ENCODE measurements at places on chromosomes 13 and 19.

GRCh38 chr13:85693889-85694511 lies 105.2 kb downstream of the SLITRK6 start:
- DNase-seq: no peak

DNA sequence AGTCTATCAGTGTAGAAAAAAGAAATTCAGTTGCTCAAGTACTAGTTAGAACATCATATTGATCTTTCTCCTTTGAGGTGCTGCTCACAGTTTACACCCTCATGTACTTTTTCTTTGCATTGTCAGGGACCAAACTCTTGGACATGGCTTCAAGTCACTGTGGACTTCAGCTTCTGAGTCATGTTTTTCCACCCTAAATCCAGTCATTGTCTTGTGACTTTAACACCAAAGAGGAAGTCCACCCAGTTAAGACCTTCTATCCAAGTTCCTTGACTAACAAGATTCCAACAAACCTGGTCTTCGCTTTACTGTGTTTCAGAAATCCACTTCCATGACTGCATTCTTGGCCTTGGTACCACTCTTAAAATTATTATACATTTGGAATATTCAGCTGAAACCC lies 206.7 kb upstream of the ARGLU1 start:
- DNase-seq: no peak

DNA sequence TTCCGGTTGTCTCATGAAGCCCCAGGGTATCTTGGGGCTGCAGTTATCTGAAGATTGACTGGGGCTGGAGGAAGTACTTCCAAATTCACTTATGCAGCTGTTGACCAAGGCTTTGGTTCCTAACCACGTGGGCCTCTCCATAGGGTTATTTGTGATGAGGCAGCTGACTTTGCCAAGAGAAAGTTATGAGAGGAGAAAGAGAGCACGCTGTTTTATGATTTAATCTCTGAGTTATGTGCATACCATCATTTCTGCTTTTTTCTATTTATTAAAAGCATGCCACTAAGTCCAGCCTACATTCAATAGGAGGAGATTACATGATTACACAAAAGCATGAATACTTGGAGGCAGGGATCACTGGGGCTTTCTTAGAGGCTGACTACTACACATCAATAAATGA lies 215.5 kb downstream of the NHLRC3 start:
- DNase-seq: no peak

GRCh38 chr13:110302997-110303396 lies 4.0 kb downstream of the COL4A1 start:
- no peak for DNase-seq

GRCh38 chr13:98536729-98537128 lies 40.2 kb downstream of the STK24 start:
- DNase-seq: no peak

GRCh38 chr13:24660023-24660741 lies 20.0 kb upstream of the ATP12A start:
- DNase-seq: no peak

GRCh38 chr13:95207769-95208366 lies 93.4 kb downstream of the ABCC4 start:
- DNase-seq: no peak

DNA sequence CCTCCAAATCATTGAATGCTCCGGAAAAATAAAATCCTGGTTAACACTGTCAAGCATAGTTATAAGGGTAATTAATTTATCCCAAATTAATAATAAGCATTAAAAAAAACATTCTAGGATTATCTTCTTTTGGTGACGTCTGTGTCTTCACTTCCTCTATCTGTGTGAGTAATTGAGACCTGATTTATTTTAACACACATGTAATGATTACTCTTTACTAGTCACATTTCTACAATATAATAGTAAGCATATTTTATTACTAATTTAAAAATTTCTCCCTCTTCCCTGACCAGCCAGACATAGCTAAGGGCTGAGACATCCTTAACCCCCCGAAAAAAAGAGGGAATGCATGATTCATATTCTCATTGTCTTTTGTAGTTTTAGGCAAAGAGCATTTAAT lies 2.3 kb downstream of the FNDC3A start:
- DNase-seq: no peak

DNA sequence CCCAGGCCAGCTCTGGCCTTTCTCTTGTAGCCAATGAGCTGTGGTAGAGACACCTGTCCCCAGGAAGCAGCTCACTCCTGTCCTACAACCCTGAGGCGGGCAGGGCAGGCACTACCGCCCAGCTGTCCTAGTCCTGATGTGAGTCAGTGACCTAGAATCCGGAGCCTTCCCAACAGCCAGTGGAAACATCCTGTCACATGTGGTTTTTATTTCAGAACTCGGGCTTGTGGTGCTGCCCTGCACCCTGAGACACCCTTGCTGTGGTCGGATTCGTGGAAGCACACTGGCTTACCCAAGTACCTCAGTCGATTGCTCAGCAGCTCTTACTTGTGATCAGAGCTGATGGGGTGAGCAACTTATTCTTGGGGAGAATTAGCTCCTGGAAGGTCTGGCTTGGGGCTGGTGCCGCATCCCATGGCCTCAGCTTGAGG lies 83.6 kb upstream of the ARHGEF7 start:
- DNase-seq: no peak

- no peak for DNase-seq
Observed at GRCh38 chr19:34475026-34475974, 6.3 kb upstream of the WTIP start.

GRCh38 chr13:65746406-65746921 lies 1483.7 kb downstream of the PCDH9 start:
- DNase-seq: no peak

DNA sequence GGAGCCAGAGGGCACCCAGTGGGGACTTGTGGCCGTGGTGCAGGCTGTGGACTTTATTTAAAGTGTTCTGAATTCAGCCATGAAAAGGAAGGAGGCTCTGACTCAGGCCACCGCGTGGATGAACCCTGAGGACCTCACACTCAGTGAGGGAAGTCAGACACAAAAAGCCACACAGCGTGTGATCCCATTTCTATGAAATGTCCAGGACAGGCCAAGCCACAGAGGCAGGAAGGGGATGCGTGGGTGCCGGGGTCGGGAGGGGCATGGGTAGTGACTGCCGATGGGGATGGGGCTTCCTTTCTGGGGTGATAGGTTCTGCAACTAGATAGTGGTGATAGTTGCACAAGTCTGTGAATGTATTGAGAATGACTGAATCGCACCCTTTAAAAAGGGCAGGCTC lies 8.7 kb upstream of the ZBTB7A start:
- no peak for DNase-seq

- no peak for DNase-seq
Observed at GRCh38 chr19:16888629-16889365, at the start of gene F2RL3. Gene F2RL3 (plus strand): TSS chr19:16888999. CDS start chr19:16889190, 191 bp downstream.

DNA sequence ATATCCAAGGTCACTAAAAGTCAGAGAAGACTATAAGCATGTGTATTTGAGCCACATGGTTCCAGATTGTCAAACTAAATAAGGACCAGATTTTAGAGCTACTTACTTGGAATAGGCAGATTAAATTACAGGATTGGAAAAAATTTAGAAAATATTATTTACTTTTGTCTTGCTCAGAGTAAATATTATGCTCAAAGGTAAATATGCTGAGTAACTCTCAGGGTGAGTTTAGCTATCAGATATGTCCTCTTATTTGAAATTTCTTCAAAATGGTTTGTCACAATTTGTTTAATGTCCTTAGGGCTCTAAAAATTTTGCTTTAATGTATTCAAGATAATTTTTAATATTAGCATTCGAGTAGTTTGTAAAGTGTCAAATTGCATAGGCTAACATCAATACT lies 2455.2 kb downstream of the PCDH9 start:
- peak; percentile 23 for DNase-seq

- peak; percentile 82 for DNase-seq
Observed at GRCh38 chr13:103517066-103517767, 451.0 kb upstream of the SLC10A2 start.

DNA sequence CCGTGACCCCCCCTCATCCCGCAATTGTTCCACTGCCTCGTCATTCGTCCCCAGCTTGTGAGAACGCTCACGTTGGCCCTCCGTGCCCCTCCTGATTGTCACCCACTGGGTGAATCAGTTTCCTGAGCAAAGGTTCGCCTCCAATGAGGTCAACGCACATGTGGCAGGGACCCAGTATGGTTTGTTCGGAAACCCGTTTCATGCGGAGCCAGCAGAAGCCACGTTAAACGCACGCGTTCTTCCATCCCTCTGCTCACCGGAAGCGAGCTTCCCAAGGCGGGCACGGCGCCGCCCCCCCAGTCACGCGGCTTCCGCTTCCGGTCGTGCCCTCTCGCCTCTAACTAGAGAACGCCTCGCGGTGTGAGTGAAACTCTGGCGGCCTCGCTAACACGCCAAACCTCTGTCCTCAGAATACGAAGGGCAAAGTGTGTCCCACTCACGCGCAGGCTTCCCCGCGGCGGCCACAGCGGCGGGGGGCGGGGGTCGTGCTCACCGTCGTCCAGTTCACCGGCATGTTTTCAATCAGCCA lies 18.0 kb upstream of the CFAP97D2 start:
- no peak for DNase-seq

- peak; percentile 35 for DNase-seq
Observed at GRCh38 chr13:51955816-51956603, 55.2 kb downstream of the ATP7B start.

DNA sequence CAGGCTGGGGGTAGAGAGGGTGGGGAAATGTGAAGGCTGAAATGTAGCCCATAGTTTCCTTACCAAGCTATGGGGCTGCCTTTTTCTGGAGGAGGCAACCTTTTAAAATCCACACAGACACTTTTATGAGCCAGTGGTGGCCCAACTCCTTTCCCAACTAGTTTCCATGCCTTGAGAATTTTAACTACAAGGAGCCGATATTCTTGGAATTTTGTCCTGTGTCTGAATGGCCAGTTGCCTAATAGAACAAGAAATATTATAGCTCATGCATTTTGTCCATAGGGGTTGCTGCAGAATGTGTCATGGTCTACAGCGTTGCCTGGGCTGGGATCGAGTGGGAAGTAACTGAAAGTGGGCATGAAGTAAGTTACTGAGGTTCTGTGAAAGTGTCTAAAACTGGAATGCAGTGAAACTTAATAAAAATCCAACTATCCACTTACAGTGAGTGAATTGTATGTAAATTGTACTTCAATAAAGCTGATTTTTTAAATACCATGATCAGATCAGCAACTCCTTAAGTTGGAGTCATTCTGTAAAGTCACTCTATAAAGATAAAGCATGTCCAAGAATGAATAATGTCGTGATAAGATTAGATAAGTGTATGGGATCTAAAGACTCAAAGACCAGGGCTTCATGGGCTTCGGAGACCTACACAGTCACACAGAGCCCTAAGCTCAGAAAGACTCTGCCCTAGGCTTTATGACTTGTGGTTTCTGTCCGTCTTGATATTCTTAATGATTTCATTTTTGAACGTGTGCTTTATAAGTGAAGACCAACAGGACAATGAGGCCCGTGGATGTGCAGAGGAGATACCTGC lies 122.6 kb upstream of the FNDC3A start:
- DNase-seq: no peak

DNA sequence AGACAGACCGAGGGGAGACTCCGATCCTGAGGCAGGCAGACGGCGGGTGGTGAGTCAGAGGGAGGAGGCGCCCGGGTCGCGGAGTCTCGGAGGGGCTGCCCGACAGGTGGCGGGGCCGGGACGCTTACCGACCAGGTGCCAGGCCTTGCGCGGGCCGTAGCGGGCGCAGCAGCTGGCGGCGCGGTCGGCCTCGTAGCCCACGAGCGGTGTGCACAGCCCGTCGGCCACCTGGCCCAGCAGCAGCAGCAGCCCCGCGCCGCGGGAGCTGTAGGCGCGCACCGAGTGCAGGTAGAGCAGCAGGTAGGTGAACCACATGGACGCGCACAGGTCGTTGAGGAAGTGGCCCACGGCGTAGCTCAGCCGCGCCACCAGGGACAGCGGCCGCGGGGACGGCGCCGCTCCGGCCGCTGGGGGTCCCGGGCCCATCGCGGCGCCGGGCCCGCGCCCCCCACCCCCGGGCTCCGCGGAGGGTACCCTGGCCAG lies 367 bp downstream of the MFSD12 start:
- peak; percentile 69 for DNase-seq

- DNase-seq: no peak
Observed at GRCh38 chr13:48489666-48490065, 43.2 kb downstream of the RCBTB2 start.

DNA sequence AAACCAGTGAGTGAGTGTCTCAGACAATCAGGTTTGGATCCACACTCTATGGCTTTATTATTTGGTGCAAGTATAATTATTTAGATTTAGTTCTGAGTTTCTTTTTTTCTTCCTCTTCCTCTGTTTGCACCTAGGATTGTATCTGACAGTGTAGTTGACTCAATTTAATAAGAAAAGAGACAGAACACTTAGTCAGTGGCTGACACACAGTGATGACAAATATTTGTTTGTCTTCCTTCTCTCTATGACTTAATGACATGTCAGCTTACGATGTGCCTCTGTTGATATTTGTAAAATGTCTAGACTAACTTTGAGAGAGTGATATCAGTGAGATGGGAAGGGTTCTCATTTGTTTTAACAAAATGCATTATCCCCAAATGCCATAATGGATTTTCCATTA lies 129.5 kb upstream of the SLC10A2 start:
- peak; percentile 18 for DNase-seq

DNA sequence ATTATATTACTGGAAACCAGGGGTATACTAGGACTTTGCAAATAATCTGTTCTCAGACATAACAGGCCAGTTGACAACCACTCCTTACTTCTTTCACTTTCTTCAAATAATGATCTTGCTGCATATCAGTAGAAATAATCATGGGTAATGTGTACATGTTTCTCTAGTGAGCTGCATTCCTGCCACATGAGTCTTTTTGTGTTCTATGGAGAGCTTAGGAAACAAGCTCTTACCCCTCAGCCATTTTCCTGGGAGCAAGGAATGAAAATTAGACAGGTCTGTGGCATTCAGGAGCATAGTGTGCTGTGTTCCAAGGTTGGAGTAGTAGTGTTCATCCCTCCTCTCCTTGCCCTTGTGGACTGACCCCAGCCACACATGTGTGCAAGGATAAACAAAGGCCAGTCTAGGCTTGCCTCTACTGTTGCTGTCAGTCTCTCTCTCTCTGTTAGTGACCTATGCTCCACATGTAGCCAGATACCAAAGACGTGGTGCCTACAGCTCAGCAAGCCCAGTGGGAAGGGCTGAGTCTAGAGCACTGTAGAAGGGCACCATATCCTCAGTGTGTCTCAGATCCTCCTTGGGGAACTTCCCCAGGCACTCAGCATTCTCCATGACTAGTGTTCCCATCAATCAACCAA lies 11.5 kb upstream of the OXGR1 start:
- DNase-seq: no peak

DNA sequence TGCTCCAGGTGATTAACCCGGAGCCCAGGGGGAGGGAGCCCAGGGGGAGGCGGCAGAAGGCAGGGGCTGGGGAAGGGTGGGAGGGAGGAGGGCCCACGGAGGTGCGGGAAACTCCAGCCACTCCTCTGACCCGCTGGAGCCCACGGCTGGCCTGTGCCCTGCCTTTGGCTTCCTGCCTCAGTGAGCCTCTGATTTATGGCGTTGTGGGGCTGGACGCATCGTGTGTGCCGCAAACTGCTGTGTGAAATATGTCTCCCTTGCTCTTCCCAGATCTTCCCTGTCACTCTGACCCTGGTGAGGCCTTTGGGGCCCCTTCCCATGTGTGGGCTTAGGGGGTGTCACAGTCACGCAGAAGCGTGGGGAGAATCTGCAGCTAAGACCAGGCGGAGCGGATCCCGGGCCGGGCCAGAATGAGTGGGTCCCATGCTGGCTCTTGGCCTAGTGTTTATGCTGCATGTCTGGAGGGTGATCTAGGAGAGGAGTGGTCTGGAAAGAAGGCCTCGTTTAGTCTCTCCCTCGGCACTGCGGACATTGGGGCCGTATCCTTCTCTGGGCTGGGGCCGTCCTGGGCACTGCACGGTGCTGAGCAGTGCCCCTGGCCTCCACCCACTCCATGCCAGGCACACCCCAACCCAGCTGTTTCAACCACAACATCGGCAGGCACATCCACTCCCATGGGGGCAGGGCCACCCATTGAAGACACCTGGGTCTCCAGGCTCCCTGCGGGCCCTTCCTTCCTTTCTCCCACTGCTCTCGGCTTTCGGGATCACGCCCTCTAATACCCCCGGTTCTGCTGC lies 123.0 kb downstream of the KDM4B start:
- no peak for DNase-seq

All from NCI-H69 (cell line).